Stimulated activated CD8-positive, alpha-beta memory T cell treated with anti-CD3 and anti-CD28 coated beads, Interleukin-4, amount 100 ng/mL, for 4 hours (primary cell): ENCODE measurements at places on chromosomes 4 and X.

DNA sequence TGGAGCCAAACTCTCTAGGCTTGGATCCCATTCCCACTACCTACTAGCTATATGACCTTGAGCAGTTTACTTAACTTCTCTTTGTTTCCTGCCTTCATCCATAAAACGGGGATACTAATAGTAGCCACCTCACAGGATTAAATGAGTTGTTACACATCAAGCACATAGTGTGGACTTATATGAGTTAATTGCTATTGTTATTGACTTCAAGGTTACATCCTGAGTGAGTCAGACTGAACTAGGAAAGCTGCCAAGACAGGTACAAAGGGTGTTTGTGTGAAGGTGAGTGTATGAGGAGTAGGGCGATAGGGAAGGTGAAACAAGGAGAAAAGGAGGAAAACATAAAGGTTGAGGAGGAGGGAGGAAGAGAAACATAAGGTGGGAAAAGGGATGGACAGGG, 32.2 kb downstream of the TFDP3 start:
- DNase-seq = no peak

DNA sequence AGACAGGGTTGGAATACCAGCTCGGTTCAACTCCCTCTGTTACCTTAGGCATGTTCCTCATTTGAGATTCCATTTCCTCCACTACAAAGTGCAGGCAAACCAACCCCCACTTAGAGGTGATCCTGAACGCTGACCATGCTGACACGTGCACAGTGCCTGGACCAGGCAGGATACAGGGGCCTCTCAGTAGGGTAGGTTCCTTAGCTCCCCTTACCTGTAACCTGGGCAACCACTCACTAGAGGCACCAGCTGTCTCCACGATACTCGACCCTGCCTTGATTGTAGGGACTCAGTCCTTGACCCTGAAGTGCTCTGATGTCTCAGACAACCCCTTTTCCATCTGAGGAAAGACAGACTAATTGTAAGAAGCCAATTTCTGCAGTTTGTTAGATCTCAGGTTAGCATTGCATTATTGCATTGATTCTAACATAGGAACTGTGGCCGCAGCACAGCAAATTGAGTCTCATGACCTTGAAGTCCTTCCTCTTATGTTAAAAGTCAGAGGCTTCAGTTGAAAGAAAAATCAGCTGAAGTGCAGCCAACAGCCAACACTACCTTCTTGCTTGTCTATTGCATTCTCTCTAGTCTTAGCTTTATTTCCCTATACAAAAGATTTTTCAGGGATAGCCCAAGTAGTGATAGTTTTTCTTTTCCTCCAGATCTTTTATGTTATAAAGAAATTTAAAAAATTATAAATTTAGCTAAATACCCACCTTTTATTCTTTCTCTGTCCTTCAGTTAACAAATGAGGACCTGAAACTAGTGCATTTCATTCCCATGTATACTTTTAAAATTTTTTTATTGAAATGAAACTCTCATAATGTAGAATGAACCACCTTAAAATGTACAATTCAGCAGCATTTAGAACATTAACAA, 11.2 kb upstream of the C1QTNF7 start:
- DNase-seq = no peak

- DNase-seq = no peak
These were observed 29.2 kb upstream of the CCNI start for GRCh38 chr4:77104791-77105540.

GRCh38 chrX:140508958-140509357, 4.1 kb upstream of the SOX3 start:
- DNase-seq = no peak

DNA sequence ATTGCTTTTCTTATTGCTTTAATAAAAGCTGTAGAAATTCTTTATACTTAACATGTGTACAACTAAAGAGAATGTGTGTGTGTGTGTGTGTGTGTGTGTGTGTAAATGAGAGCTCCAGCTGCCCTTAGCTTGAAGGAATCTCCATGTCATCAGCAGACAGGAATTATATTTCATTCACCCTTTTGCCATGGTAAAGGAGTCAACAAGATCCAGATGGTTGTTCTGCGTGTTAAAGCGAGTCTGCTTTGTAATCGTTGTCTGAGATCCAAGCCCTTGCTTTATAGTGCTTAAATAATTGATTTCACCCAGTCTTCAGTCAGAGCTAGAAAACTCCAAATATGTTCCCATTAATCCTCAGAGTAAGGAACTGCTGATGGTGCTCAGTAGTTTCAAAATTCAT, 285.5 kb downstream of the PDGFC start:
- DNase-seq = no peak

DNA sequence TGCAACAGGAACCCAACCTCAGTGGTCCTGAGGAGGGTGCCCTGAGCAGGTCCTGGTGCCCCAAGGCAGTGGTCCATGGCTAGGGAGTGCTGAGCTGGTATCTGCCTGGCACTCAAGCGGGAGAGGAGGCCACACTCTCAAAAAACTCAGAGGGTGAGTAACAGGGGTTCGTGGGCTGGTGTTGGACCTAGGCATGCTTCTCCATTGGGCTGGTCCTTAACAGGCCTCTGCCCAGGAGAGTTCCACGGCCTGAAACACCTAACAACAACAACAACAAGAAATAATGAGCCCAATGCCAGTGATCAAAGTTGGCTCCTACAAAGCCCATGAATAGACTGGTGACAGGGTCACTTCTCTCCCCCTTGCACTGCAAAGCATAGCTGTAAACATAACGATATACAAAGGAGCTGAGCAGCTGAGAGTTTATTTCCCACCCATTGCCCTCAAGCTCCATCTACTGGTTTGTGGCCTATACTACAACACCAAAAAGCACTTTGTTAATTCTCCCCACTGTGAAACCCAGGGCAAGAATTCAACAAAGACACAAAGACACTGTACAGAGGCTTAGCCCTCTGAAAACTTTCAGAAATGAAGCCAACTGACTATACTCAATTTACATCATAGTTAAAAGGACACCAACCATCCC, 736.1 kb upstream of the ADGRL3 start:
- no peak for DNase-seq

DNA sequence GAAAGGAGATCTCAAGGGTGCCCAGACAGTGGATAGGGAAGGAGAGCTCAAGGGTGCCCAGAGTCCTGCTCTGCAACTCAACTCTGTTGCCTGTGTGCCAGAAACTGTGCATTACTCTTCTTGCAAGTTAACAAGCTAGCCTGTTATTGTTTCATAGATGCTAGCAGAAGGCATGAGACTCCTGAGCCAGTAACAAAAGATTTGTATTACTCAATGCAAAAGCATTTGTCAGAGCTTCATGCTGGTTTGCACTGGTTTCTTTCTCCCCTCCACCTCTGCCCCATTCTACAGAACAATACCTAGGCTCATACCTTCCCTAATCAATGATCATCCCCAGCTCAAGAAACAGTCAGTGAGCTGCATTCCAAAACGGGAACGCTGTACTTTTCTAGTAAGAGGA, 124.5 kb upstream of the NEIL3 start:
- DNase-seq = no peak

DNA sequence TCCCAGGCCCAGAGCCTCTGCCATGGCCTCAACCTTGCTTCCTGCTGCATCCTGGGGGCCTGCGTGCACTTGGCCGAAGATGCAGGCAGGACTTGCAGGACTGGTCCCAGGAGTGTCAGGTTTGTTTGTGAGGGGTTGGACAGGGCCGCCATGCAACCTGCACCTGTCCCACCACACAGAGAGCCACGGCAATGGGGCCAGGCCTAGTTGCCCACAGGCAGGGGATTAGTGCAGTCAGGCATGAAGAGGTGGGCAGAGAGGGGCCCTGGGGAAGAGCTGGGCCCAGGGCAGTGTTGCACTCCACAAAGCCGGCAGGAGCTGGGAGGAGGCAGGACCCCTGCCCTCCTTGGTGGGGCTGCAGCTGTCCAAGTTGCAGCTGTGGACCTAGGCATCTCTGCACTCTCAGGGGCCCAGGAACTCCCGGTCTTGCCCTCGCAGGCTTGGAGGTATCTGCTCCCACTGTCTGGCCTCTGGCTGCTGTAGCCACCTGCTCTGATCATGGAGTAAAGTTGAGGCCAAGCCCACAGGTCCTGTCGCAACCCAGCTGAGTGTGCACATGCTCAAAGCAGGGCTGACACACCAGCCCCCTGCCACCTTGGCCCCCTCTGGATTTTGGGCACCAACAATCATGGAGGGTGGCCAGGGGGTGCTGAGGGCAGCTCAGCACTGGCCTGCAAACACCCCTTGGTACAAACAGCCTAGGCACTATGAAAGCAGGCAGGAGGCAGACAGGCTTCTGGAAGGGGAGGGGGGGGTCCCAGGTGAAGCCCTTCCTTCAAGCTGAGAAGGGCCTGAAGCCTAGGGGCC, 190.4 kb upstream of the PCDH10 start:
- DNase-seq = no peak

DNA sequence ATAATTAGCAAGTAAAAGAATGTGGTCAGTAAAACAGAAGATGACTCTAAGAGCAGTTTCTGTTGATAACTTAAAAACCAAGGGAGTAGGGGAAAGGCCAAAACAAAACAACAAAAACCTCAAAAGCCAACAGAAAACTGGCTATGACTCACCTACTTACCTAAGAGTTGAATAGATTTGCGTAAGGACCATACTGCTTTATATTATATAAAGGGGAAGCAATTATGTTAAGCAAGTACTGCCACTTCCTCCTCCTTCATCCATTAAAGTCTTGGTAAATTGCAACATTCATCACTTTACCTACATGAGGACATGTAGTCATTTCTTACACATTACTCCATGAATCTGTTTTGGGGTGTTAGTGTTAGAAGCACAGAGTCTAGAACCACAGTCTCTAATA, 85.9 kb upstream of the FAM47A start:
- no peak for DNase-seq

DNA sequence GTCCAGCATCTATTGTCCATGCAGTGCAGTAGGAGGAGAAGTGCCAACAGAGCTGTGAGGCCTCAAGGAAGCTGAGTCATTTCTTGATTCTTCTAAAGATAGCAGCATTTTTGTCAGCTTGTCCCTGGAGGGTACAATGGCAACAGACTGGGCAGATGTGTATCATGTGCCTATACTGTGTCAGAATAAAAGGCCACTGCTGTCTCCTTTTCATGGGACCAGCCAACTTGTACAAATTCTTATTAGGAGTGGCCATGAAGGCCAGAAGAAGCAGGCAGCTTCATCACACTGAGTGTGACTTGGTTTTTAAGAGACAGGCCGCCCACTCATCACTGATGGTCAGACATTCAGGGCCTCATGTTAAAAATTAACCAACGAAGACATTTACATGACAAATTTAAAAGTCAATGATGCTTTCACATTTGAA, 185.0 kb upstream of the FAM241A start:
- DNase-seq = no peak

DNA sequence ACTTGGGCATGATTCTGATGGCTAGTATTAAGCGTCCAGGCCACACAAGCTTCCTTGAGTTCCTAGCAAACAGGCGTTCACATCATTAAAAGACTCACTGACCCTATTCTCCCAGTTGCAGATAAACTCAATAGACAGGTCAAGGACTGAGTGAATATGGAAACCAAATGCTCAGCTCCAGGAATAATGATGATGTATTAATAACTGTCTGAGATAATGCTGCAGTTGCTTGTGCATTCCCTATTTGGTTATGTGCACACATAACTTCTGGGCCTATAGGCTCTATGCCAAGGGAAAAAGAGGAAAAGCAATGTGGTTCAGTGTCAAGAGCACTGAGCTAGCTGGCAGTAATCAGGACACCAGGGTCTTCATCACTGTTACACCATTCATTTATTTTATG, 3.5 kb downstream of the RAB9B start:
- no peak for DNase-seq

DNA sequence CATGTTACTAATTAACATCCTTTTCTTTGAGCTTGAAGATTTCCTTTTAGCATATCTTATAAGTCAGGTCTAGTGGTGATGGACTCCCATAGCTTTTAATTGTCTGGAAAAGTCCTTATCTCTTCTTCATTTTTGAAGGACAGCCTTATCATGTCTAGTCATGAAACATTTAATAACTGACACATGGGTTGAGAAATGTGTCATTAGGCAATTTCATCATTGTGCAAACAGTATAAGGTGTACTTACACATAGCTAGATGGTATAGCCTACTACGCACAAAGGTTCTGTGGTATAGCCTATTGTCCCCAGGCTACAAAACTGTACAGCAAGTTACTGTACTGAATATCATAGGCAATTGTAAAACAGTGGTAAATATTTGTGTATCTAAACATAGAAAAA, 34.5 kb upstream of the ALG13 start:
- no peak for DNase-seq

- DNase-seq = no peak
These were observed 131.6 kb downstream of the ZNF330 start for GRCh38 chr4:141352331-141352730.

- DNase-seq = no peak
These were observed 14.3 kb upstream of the RAB28 start for GRCh38 chr4:13498469-13498868.

DNA sequence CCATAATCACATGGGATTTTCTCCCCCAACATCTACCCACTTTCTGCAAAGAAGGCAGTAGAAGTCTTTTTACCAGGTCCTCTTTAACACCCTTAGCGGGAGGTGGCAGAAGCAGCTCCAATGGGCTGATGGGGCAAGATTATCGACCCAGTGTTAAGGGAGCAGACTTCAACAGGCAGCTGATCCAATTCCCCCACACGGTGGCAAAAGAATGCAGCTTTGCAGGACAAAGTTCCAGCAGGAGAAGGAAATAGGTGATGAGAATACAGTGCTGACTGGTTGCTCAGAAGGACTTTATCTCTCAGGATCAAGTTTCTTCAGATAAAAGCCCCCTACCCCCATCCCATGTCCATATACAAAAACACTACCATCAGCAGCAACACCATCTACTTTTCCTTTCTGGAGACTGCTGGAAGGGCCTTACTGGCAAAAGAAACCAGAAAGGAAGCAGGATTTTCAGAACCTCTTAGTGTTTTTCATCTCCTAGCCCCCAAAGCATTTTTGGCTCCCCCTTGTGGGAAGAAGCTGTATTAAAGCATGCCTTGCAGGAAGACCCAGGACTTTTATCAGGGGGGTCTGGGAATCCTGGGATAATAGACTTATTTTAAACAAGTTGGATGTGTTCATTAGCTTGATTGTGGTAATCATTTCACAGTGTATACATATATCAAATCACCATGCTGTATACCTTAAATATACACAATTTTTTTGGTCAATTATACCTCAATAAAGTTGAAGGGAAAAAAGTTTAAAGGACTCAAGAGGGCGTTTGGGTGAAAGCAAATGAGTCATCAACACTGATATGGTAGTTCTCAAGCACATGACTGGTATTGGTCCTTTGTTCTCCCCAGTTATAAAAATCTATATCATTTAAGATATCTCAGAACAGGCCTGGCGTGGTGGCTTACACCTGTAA, 146.4 kb downstream of the GPC3 start:
- no peak for DNase-seq

- no peak for DNase-seq
These were observed 30.5 kb downstream of the CXCL8 start for GRCh38 chr4:73770917-73771316.
